Articular chondrocyte of knee joint (primary cell): ENCODE measurements at places on chromosomes 11 and 22. TPM values are rescaled to one million over a fixed set of nuclear protein-coding genes. Genes with fewer than 3 reads are reported as not detected.

FOLR3 gene
- 0.78 and 1.1 TPM in 2 replicates for total RNA-seq

MYO7A gene
- 0.22 TPM in 1 of 2 replicates, not detected in the other for total RNA-seq

MUC5AC gene
- not detected in 2 replicates for total RNA-seq

FGF4 gene
- total RNA-seq: not detected in 2 replicates

C11orf42 gene
- total RNA-seq: not detected in 2 replicates

KBTBD3 gene
- 7.4 and 11.1 TPM in 2 replicates for total RNA-seq

CFL1 gene
- 577 and 633 TPM in 2 replicates for total RNA-seq

ZNF280A gene
- under 0.01 and 0.11 TPM in 2 replicates for total RNA-seq

ZNF215 gene
- 3.4 and 3.9 TPM in 2 replicates for total RNA-seq

SYT9 gene
- total RNA-seq: not detected in 2 replicates

C1QTNF5 gene
- 38.9 and 53.2 TPM in 2 replicates for total RNA-seq

SAA1 gene
- 0.32 and 0.39 TPM in 2 replicates for total RNA-seq

CALCB gene
- not detected in 2 replicates for total RNA-seq

FDX1 gene
- 12.8 and 17.1 TPM in 2 replicates for total RNA-seq

GAB4 gene
- not detected in 2 replicates for total RNA-seq

TSKU gene
- 18.2 and 19.5 TPM in 2 replicates for total RNA-seq

CLMP gene
- 380 and 507 TPM in 2 replicates for total RNA-seq

PRRG4 gene
- under 0.01 and 0.22 TPM in 2 replicates for total RNA-seq

SYNGR1 gene
- total RNA-seq: 4.8 and 11.0 TPM in 2 replicates
